Progenitor cell of endocrine pancreas (in vitro differentiated cells): ENCODE measurements at places on chromosomes 3 and 15. TPM values are rescaled to one million over a fixed set of nuclear protein-coding genes. Genes with fewer than 3 reads are reported as not detected.
A peak's percentile ranks its signal among the peaks of the same experiment; 100 is the strongest.

GRCh38 chr15:34470091-34470490 lies 32.5 kb upstream of the GOLGA8A start:
- H3K27ac ChIP-seq: no peak overlapping the region
- peaks cover 18% of the 10 kb centered on the region for H3K27me3 ChIP-seq
- H3K4me1 ChIP-seq: no peaks in the 10 kb centered on the region
- DNase-seq: no peak

DNA sequence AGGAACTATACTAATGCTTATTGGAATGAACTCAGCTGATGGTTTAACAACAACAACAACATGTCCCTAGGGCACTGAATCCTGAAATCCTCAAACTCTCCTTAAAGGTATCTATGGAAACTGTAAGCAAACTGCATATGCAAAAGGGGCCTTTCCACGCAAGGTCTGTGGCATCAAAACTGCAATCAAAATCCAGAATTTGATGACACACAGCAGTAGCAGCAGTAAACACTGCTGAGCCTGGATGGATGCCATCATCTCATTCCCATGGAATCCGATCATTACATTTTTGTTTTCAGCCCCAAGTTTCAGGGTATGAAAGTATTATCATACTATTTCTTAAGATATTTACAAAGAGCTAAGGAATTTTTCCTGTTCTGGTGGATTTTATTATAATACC lies 399.7 kb downstream of the VPS13C start:
- peaks cover 11% of the 10 kb centered on the region for H3K27me3 ChIP-seq
- H3K4me3 ChIP-seq: no peak overlapping the region
- H3K27ac ChIP-seq: no peak overlapping the region
- no peak for DNase-seq
- no peaks in the 10 kb centered on the region for H3K4me1 ChIP-seq
- no peaks in the 10 kb centered on the region for H3K36me3 ChIP-seq

DNA sequence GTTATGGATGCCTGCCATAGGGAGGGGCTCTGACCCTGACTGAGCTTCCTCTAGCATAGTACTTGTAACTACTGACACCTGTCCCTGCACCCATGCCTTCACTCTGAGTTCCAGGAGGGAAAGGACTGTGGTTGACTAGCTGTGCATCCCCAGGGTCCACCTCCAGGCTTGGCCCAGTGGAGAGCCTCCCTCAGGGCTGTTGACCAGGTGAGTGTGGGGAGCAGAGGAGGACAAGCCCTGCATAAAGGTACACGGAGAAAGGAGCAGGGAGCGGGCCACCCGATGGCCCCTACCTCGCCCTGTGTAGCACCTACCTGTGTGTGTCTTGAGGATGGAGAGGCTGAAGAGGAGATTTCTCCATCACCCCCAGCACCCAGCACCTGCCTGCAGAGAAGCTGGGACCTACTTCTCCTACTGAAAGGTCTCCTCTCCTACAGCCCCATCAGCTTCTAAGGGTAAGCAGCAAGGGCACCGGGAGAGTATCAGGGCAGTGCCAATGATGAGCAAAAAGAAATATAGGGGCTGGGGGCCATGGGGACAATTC lies 6.7 kb upstream of the LTF start:
- H3K27me3 ChIP-seq: peaks cover 15% of the 10 kb centered on the region
- no peak for DNase-seq
- no peak overlapping the region for H3K27ac ChIP-seq
- H3K4me3 ChIP-seq: no peak overlapping the region

GRCh38 chr15:66165856-66166255 lies 87.7 kb downstream of the MEGF11 start:
- H3K27ac ChIP-seq: no peak overlapping the region
- no peak overlapping the region for H3K4me3 ChIP-seq
- no peak for DNase-seq
- H3K27me3 ChIP-seq: peaks cover 28% of the 10 kb centered on the region

DNA sequence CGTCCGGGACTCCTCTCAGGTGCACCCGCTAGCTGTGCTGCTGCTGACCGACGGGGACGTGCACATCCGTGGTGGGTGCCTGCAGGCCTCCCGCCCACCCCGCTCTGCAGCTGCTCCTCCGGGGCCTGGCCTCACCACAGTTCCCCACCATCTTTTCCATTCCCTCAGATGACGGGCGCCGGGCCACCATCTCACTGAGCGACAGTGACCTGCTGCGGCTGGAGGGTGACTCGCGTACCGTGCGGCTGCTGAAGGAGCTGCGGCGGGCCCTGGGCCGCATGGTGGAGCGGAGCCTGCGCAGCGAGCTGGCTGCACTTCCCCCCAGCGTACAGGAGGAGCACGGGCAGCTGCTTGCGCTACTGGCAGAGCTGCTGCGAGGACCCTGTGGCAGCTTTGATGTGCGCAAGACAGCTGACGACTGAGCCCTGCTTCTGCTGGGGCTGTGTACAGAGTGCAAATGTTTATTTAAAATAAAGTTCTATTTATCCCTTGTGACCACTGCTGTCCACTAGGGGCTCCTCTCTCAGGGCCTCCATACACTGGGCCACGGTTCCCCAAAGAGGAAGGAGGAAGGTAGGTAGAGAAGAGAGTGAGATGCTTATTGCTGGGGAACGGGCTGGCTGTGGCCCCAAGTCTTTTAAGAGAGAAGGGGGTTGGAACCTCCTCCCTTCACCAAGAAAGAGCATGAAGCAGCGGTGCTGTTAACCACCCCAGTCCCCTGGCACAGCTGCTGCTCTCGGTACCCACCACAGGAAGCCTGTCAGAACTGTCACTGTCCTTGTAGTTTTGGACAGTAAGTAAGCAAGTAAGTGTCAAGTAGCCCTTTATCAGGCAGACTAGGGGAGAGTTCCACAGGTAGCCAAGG lies 47.0 kb downstream of the DHX30 start:
- H3K4me1 ChIP-seq: no peaks in the 10 kb centered on the region
- H3K4me3 ChIP-seq: no peak overlapping the region
- no peaks in the 10 kb centered on the region for H3K27me3 ChIP-seq
- DNase-seq: no peak
- H3K27ac ChIP-seq: peak overlapping the region; percentile 82
- peaks cover 17% of the 10 kb centered on the region for H3K36me3 ChIP-seq

GRCh38 chr15:25504307-25504706 lies 65.5 kb upstream of the UBE3A start:
- H3K27me3 ChIP-seq: no peaks in the 10 kb centered on the region
- H3K4me1 ChIP-seq: no peaks in the 10 kb centered on the region
- H3K4me3 ChIP-seq: no peak overlapping the region
- no peak overlapping the region for H3K27ac ChIP-seq

DNA sequence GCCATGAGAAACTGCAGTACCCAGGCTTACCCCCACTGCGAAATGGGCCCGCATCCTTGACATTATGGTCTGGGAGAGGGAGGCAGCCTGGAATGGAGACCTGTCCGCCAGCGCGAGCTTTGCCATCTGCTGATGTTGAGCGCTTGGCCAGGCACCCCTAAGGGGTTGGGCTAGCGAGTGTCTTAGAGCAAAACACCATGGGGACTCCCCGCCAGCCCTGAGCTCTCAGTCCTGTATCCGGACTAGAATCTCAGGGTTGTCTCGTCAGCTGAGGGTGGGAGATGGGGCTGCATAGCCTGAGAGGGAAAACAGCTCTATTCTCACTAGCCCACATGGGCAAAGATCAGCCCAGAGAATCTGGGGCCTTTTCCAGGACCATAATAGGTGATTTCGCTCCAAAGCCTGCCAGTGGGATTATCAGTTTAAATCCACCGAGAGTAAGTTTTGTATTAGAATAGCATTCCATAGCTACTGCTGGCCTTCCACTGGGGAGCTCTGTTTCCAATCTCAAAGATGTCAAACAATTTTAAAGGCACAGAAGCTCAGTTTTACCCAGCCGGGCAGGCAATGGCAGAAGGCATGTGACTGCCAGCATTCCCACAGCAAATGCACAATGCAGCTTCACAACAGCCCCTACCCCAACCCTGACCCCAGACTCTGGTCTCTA lies 167.5 kb upstream of the TPM1 start:
- H3K36me3 ChIP-seq: no peaks in the 10 kb centered on the region
- H3K4me3 ChIP-seq: no peak overlapping the region
- no peak for DNase-seq
- peaks cover 12% of the 10 kb centered on the region for H3K27me3 ChIP-seq
- H3K4me1 ChIP-seq: no peaks in the 10 kb centered on the region

GRCh38 chr3:138479438-138479863 lies 45.0 kb downstream of the ESYT3 start:
- no peaks in the 10 kb centered on the region for H3K36me3 ChIP-seq
- H3K4me3 ChIP-seq: no peak overlapping the region
- no peaks in the 10 kb centered on the region for H3K27me3 ChIP-seq
- DNase-seq: no peak
- no peaks in the 10 kb centered on the region for H3K4me1 ChIP-seq
- no peak overlapping the region for H3K27ac ChIP-seq

DNA sequence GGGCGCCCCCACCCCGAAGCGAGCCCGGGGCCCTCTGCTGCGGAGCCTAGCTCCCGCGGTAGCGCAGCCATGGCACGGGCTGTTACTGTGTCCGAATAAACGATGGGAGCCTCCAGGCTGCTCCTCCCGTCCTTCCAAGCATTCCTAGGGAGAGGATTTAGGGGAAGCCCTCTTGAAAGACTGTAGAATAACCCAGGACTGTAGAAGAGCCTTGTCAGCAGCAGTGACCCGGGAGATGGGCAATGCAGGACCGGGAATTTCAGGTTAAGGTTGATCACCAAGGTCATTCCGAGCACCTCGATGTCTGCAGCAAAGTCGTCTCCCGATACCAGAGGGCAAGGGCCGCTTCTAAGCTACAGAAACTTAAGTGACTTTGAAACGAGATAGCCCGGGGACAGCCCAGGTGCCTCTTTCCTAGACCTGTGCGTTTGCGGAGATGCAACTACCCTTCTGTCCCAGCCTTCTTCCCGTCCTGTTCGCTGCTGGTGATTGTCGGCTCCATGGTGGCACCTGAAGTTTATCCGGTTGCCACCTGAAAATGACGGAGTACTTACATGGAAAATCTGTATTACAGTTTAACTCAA lies 753 bp upstream of the MYO5A start:
- H3K4me1 ChIP-seq: peaks cover 11% of the 10 kb centered on the region
- no peak for DNase-seq
- no peaks in the 10 kb centered on the region for H3K36me3 ChIP-seq
- peaks cover 54% of the 10 kb centered on the region for H3K27me3 ChIP-seq
- H3K4me3 ChIP-seq: peak overlapping the region; percentile 74

GRCh38 chr3:17133632-17134545 lies 249.1 kb downstream of the PLCL2 start:
- no peak overlapping the region for H3K4me3 ChIP-seq
- no peak overlapping the region for H3K27ac ChIP-seq
- no peaks in the 10 kb centered on the region for H3K36me3 ChIP-seq
- peaks cover 2% of the 10 kb centered on the region for H3K4me1 ChIP-seq
- DNase-seq: no peak

RTP1 gene
- not detected in 2 replicates for total RNA-seq

P2RY13 gene
- not detected in 2 replicates for total RNA-seq

ZDHHC19 gene
- total RNA-seq: not detected in 2 replicates

TIMP4 gene
- not detected in 2 replicates for total RNA-seq

PRR20G gene
- total RNA-seq: not detected in 2 replicates

HHATL gene
- total RNA-seq: not detected in 2 replicates

LDHAL6B gene
- total RNA-seq: not detected in 2 replicates
